A673 (cell line): ENCODE measurements at places on chromosomes 16 and 17. TPM values are rescaled to one million over a fixed set of nuclear protein-coding genes. Genes with fewer than 3 reads are reported as not detected.

DNA sequence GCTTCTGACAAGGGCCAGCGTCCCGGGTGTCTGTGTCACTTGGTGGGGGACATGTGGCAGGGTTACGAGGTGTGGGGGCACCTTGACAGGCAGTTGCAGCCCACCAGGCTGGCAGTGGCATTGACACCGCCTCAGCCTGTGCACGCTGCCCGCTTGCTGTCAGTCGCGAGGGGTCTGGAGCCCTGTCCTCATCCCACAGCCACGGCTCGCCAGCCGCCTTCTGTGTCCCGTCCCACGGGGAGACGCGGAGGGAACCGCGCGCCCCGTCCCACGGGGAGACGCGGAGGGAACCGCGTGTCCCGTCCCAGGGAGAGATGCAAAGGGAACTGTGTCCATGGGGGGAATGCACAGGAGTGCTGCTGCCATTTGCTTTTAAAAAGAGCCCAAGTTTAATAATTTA lies 3.5 kb downstream of the PABPN1L start:
- DNase-seq, result no peak

- DNase-seq, result no peak
Observed at GRCh38 chr17:3512505-3513171, 36.8 kb downstream of the ASPA start.

DNA sequence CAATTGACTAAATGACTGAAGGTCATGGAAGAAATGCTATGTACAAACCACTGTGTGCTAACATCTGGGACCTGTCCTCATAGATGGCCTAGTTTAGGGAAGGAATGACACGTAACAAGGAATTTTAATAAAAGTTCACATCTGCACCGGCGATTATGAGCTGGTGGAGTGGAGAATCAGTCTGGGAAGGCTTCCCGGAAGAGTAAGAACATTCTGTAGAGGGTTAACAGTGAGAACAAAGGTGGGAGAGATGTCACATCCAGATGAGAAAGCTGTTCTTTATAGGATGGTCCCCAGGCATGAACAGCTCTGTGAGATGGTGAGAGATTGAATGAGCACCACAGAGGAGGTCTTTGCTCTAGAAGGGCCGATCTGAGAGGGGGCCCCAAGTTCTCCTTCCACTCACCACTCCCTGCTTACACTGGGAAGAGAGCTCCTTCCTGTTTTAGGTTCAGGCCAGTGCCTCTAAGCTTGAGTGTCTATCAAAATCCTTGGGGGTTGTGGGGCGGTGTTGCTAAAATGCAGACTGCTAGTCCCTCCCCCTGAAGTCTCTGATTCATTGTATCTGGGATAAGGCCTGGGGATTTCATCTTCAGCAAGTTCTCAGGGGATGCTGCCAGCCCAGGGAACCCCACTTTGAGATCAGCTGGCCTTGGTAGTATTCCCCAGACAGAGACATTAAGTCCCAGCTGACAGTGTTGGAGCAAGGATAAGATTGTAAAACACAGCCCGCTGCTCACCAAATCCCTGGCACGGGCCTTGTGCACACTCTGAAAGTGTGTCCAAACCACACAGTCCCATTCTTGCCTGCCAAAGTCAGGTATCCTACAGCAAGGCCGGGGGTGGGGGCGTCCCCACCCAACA lies 294.7 kb upstream of the MAF start:
- DNase-seq, result no peak

DNA sequence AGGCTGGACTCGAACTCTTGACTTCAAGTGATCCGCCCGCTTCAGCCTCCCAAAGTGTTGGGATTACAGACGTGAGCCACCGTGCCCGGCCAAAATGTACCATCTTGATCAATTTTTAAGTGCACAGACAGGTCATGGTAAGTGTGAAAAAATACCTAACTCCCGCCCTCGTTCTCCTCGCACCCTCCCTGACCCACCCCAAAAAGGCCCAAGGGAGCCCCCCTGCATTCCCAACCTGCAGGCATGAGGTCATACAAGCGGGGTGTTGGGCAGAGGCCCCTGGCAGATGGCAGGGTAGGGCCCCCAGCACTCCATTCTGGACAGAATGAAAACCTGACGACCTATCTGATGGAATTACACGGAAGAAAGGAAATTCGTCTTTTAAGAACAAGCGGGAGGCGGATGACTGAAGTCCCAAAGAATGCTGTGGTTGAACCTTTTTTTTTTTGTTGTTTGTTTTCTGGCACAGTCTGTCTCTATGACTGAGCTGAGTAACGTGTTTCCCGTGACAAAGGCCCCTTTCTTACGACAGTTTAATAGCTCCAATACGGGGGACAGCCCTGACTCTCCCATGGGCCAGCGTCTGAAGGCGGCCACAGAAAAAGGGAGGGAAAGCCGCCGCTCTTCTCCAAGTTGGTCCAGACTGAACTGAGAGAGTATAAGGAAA lies 376.4 kb downstream of the SLC39A11 start:
- peak; percentile 37 for DNase-seq

The PRSS27 gene
- 1.3 and 3.0 TPM in 2 replicates for total RNA-seq

- DNase-seq, result no peak
Observed at GRCh38 chr16:80259290-80259805, 281.4 kb upstream of the DYNLRB2 start.

DNA sequence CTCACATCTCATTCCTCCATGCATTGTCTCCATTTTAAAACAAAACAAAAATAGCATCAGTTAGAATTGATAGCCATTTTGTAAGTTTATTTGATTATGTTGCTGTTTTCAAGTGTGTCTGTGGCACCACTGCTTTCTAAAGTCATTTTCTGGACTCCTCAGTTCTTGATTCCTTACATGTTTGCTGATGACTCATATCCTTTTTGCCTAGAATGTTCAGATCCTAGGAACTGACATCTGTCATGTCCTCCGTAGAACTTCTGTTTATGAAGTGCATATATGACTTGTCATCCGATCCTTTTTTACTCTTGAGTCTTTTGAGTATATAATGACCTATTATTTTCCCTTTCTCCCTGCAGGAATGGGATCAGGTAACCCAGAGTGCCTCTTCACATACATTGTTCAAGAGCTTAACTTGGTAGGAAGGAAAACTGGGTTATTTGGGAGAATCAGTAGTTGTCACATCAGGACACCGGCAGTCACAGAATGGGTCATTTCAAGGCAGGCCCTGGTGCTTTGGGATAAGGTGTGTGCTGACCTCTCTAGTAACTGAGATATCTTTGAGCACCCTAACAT lies 69.2 kb downstream of the MAP2K4 start:
- peak; percentile 61 for DNase-seq

GRCh38 chr17:64106918-64107317 lies 23.0 kb downstream of the ERN1 start:
- DNase-seq, result no peak

GRCh38 chr17:26773189-26774188 lies 520.4 kb upstream of the WSB1 start:
- DNase-seq, result no peak

- no peak for DNase-seq
Observed at GRCh38 chr17:21171970-21172510, 41.9 kb downstream of the TMEM11 start.

The PALB2 gene
- 23.9 and 27.2 TPM in 2 replicates for total RNA-seq

GRCh38 chr16:78252757-78253156 lies 153.3 kb downstream of the WWOX start:
- DNase-seq, result no peak

DNA sequence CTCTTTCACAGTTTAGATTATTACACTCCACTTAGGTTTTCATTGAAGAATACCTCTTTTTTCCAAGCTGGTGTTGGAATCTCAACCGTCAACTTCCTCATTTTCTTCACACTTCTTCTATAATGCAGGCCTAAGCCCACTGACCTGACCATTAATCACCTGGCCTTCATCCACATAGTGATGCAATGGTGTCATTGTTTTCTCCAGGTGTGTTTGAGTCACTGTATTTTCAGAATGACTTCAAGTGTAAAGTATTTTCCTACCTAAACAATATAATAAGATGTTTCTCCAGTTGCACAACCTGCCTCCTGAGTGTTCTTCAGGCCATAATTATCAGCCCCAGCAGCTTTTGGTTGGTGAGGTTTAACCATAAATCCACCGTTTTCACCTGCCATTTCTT lies 1675.1 kb downstream of the TP53TG3F start:
- DNase-seq, result no peak

GRCh38 chr16:19715566-19715965 lies 2.5 kb downstream of the KNOP1 start:
- no peak for DNase-seq

- DNase-seq, result no peak
Observed at GRCh38 chr16:31357324-31358109, 2.5 kb downstream of the ITGAX start.

DNA sequence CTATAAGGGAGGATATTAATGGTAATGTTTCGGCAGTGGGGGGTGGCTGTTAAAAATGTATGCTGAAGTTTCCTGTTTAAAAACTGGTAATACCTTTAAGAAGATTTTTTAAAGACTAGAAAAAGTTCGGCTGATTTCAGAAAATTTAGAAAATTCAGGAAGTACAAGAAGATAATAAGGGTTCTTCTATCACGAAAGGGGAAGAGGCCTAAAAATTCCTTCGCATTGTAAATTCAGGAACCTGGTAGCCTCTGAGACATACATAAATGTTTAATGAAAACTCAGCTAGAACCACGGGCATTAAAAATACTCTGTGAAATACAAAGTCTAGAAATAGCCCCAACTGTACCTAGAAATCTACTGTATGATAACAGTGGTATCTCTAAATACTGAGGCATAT lies 181.2 kb downstream of the PARN start:
- no peak for DNase-seq

- no peak for DNase-seq
Observed at GRCh38 chr16:84503751-84504395, 586 bp downstream of the MEAK7 start.

- no peak for DNase-seq
Observed at GRCh38 chr17:1056761-1057160, 59.8 kb downstream of the TIMM22 start.

GRCh38 chr17:12386225-12386624 lies 279.5 kb upstream of the MYOCD start:
- DNase-seq, result peak; percentile 66

GRCh38 chr17:7014995-7015958 lies 2.9 kb downstream of the RNASEK start:
- peak; percentile 47 for DNase-seq

DNA sequence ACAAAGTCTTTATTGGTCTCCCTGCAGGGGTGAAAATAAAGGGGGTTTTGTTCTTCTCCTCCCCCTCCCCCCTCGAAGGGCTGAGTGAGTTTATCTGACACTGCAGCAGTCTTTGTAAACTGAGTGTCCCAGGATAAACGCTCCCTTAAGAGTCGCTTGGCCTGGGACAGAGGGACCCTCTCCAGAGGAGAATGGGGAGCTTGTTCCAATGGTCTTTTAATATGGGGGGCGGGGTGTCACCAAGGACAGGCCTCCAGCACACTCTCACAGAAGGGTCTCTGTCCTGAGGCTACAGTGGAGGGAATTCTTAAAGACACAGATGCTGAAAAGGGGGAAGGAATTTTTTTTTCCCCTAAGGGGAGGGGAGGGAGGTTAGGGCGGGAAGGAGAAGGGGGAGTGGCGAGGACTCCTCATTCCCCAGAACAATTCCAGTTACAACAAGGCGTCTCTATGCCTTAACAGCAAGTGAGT lies 455.5 kb downstream of the SOX9 start:
- DNase-seq, result no peak

GRCh38 chr17:71850812-71851211 lies 270.0 kb upstream of the SOX9 start:
- DNase-seq, result no peak

DNA sequence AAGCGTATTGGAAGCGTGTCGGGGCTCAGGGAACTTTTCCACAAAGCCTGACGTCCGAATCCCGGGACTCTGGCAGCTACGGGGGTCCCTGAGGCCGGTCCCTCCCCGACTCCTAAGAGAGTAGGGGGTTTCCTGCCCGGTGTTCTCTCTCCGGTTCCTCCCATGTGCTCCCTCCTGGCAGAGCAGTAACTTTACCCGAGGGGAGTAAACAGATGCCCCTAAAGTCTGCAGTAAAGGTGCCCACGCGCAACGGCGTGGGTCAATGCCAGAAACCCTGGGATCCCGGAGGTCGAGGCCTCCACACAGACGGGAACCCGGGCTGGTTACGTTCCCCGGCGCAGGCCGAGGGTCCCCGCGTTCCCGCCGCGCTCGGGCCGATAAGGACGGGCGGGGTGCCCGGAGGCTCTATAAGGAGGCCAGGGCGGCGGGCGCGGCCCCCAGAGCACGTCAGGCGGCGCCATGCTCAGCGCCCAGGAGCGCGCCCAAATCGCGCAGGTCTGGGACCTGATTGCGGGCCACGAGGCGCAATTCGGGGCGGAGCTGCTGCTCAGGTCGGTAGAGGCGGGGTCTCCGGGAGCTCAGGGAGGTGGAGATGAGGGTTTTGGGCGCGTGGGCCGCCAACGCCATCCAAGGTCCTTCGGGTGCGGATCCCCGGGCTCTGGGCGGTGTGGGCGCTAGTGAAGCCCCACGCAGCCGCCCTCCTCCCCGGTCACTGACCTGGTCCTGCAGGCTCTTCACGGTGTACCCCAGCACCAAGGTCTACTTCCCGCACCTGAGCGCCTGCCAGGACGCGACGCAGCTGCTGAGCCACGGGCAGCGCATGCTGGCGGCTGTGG lies at the start of gene HBM:
Gene HBM, plus strand, starts transcription at position 440 of the 836 bp plus-strand sequence. Its CDS starts 20 bp downstream, at position 460.
- no peak for DNase-seq

DNA sequence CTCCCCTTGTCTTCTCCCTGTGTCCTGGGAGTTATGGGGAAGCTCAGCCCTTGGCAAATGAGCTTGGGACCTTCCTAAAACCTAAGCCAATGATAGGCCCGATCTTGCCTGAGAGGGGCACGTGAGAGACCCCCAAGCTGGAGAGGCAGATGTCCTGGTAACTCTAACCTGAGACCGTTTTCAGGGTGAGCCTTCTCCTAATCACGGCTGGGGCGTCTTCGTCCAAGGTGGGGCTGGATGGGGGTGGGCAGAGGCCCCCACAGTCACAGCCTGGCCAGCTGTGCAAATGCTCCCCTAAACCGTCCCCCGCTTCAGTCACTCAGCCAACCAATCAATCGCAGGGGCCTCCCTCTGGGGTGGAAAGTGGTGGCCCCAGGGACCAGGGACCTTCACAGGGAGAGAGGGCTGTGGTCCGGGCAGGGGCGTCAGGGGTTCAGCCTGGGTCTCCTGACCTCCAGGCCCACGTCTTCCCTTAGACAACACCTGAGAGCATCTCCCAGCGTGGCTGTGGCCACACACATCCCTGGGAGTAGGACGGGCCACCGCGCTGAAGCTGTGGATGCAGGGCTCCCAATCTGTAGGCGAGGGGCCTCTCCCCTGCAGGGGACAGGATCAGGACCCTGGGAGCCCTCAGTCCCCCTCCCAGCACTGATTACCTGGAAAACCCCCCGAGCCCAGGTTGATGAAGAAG lies 30.6 kb downstream of the ACTG1 start:
- DNase-seq, result no peak

GRCh38 chr17:50523208-50523607 lies 9.3 kb upstream of the EPN3 start:
- no peak for DNase-seq

DNA sequence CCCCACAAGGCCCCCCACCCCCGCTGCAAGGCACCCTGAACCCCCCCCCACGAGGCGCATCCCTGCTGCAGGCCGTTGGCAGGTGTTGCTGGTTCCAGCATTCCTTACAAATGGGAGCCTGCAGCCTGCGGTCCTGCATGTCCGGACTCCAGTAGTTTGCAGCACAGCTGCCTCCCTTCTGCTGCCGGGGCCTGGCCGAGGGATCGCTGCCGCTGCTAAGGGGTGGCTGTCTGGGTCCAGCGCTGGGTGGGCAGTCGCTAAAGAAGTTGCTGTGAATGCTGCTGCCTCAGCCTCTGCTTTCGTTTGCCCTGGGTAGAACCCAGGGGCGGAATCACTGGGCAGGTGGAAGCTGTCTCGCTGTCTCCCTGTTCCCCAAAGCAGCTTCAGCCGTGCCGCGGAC lies 11.8 kb downstream of the UTS2R start:
- no peak for DNase-seq
